ENCODE measurements at places on chromosomes 12 and 14. TPM values are rescaled to one million over a fixed set of nuclear protein-coding genes. Genes with fewer than 3 reads are reported as not detected.

- H3K27ac ChIP-seq = peak overlapping the region; percentile 50
- DNase-seq = peak; percentile 53
- H3K27me3 ChIP-seq = no peaks in the 10 kb centered on the region
Measured at GRCh38 chr14:73242357-73242901, 5.1 kb downstream of the PAPLN start.

DNA sequence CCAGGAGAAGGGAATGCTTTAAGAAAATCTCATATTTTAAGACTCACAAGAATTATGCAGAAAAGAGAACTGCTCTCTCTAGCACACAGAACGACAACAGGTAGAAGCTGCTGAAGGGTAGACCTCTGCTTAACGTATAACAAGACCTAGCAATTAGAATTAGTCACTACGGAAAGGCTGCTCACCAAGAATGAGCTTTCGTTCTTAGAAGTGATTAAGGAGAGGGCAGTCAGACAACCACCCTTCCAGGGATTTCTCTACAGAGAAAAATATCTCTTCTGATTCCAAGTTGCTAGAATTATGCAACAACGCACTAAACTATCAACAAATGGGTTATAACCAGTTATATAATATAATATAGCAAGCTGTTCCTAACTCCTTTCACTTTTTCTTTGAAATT, 18.6 kb downstream of the LRIG3 start:
- H3K4me1 ChIP-seq = no peaks in the 10 kb centered on the region
- no peak overlapping the region for H3K27ac ChIP-seq
- DNase-seq = no peak
- H3K36me3 ChIP-seq = no peaks in the 10 kb centered on the region
- H3K27me3 ChIP-seq = no peaks in the 10 kb centered on the region

DNA sequence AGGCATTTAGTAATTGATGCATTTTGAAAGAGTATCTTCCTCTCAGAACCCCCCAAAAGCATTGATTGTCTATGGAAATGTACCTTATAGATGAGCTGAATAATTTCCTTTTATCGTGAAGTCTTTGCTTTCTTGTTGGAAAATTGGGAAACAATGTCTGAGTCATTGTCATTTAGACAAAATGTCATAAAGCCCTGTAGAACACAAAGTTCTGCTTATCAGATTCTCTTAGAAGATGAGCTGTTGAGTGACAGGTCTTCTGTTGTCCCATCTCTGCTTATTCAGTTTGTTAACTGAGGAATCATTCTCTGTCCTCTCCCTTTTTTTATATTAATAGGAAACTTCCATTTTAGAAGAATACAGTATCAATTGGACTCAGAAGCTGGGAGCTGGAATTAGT, 22.9 kb downstream of the MAPKAPK5 start:
- no peaks in the 10 kb centered on the region for H3K27me3 ChIP-seq
- no peak for DNase-seq
- H3K36me3 ChIP-seq = no peaks in the 10 kb centered on the region
- no peak overlapping the region for H3K4me3 ChIP-seq

DNA sequence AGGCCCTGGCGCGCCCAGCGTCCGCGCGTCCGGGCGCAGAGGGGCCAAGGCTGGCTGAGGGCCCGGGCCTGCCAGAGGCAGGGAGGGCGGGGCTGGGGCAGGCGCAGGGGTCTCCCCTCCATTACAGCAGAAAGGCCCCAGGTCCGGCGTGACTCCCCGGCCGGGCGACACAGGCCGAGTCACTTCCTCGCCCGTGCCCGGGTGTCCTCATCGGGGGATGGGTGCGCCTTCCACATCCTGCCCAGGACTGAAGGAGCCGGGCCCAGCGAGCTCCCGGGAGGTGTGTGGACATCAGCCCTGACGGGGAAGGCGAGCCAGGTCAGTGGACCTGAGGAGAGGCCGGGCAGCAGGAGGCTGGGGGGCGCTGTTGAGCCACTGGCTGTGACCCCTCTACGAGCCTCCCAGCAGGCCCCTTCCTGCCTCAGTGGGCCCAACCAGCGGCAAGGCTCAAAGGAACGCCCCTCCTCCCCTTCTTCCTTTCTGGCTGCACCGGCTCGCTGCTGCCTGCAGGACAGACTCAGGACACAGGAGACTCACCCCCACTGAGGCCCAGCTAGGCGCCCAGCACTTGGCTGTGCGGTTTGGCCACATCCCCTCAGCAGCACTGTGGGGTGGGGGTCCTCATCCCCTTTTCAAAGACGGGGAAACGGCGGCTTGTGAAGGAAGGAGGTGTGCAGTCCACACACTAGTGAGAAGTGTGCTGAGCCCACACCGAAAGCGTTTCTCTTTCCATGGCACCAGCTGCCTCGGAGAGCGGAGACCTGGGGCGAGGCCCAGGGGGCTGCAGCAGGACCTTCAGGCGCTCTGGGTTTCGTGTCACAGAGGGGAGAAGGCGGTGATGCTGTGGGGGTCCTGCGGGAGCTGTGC, 606 bp downstream of the TNFAIP2 start:
- DNase-seq = peak; percentile 64
- no peaks in the 10 kb centered on the region for H3K36me3 ChIP-seq

GRCh38 chr12:108712165-108712924, 19.0 kb downstream of the CORO1C start:
- H3K36me3 ChIP-seq = no peaks in the 10 kb centered on the region
- no peaks in the 10 kb centered on the region for H3K27me3 ChIP-seq
- DNase-seq = no peak

DNA sequence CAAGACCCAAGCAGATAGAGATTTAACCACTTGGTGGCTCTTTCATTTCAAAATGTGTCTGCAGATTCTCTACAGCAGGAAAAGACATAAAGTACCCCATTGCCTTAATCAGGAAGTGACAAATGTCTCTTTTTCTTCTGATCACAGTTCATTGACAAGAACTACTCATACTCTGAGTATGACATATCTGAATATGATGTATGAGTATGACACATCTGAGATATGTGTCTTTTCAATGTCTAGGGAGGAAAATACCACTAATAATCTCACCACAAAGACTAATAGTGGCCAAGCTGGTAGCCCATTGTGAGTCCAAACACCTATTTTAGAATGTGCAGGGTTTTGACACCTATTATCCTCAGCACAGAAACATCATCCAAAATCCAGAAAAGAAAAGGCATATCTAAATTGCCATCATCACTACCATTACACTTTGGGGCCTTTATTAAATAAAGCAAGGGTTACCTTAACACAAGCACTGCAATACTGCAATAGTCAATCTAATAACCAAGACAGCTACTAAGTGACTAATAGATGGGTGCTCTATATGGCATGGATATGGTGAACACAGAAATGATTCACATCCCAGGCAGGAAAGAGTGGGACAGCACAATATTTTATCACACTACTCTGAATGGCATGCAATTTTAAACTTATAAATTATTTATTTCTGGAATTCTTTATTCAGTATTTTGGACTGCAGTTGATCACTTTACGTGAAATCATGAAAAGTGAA, 243.7 kb upstream of the FAR2 start:
- DNase-seq = no peak
- H3K36me3 ChIP-seq = no peaks in the 10 kb centered on the region
- no peak overlapping the region for H3K27ac ChIP-seq
- H3K4me1 ChIP-seq = no peaks in the 10 kb centered on the region

- no peak overlapping the region for H3K4me3 ChIP-seq
- H3K4me1 ChIP-seq = peaks cover 18% of the 10 kb centered on the region
- H3K27ac ChIP-seq = no peak overlapping the region
- DNase-seq = no peak
- H3K27me3 ChIP-seq = no peaks in the 10 kb centered on the region
Measured at GRCh38 chr12:26044007-26044394, 80.8 kb downstream of the BHLHE41 start.

DNA sequence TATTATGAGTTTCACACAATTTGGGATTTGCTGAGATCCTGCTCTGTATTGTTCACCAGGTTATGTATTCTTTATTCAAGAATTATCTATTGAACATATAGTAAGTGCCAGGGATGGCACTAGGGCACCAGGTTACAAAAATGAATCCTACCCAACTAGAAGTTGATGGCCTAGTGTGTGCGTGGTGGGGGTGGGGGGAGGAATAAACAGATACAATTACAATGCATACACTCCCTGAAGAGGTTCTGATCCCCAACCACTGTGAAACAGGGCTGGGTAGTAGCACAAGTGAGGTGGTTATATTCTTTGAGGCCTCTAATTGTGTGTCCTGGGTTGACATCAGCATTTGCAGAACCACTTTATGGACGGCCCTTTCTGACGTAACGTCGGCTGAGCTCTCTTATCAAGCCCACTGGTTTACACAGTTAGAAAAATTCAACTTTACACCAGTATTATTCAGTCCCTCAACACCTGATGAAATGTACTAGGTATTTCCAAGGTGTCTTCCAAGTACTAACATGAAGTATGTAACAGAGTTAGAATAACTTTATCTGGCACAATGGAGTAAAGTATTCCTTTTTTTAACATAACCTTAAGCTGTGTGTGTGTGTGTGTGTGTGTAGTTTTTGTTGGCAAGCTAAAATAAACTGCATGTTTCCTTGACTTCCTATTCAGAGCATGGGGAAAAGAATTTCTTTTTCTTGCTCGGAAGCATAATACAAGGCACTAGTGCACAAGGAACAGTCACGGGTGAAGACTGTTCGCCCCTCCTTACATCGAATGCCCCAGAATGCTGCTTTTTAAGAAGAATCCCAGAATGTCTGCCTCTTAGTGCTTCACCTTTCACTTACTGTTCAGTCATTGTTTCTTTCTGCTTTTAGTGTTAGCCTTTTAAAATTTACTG, 8.1 kb upstream of the GLRX5 start:
- no peaks in the 10 kb centered on the region for H3K36me3 ChIP-seq
- no peak overlapping the region for H3K4me3 ChIP-seq
- no peaks in the 10 kb centered on the region for H3K4me1 ChIP-seq
- H3K27me3 ChIP-seq = no peaks in the 10 kb centered on the region
- no peak for DNase-seq

The HOXC6 gene
- total RNA-seq = not detected

DNA sequence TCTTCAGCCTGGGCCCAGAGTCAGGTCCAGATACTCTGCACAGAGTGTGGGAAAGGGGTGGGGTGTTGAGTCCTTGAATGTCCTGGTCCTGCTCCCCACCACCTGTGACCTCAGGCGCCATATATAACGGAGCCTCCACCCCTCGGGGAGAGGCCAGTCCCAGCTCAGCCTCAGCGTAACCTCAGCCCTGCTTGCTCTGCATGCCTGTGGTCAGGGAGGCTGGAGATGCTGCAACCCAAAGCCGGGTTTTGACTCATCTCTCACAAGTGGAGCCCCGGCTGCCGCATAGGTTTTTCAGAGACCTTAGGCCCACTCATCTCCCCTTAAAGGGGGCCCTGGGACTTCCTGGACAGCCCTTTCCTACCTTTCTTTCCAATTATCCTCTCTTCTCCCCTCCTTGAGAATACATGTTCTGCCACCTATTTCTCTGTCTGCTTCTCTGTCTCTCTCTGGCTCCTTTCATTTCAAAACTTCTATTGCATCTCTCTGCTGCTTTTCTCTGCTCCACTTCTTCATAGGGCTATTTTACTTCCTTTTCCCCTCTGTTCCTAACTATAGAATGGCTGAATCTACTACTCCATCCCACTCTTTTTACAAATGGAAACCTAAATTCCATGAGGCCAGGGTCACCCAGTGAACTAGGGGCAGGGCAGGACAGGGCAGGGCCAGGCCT, 1.2 kb downstream of the ITGB7 start:
- no peaks in the 10 kb centered on the region for H3K4me1 ChIP-seq
- DNase-seq = no peak
- no peaks in the 10 kb centered on the region for H3K36me3 ChIP-seq

The RAD9B gene
- 0.88 TPM for total RNA-seq

DNA sequence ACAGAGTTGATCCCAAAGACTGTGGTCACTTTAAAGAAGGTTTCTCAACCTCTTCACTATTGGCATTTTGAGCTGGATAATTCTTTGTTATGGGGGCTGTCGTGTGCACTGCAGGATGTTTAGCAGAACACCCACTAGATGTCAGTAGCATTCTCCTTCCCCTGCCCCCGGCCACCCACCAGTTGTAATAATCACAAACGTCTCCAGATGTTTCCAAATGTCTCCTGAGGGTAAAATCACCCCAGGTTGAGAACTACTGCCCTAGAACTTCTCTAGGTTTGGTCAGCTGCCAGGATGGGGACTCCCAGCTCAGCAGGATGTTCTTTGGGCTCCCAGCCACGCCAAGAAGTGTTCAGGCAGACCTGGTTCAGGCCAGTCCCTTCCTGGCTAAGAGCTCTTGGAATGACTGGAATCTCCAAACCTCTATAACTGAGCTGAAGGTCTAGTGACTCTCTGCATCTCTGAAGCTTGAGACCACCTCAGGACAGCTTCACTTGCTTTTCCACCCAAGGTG, 12.5 kb upstream of the AJUBA start:
- peak overlapping the region; percentile 22 for H3K27ac ChIP-seq
- no peaks in the 10 kb centered on the region for H3K36me3 ChIP-seq
- H3K4me3 ChIP-seq = no peak overlapping the region
- H3K4me1 ChIP-seq = peaks cover 5% of the 10 kb centered on the region

- no peak for DNase-seq
- no peaks in the 10 kb centered on the region for H3K4me1 ChIP-seq
- no peaks in the 10 kb centered on the region for H3K36me3 ChIP-seq
- no peaks in the 10 kb centered on the region for H3K27me3 ChIP-seq
- H3K4me3 ChIP-seq = no peak overlapping the region
- no peak overlapping the region for H3K27ac ChIP-seq
Measured at GRCh38 chr12:131672941-131673887, 37.7 kb upstream of the SFSWAP start.

GRCh38 chr12:102708108-102708507, 208.9 kb downstream of the PAH start:
- no peaks in the 10 kb centered on the region for H3K27me3 ChIP-seq
- H3K27ac ChIP-seq = no peak overlapping the region
- no peaks in the 10 kb centered on the region for H3K4me1 ChIP-seq
- H3K4me3 ChIP-seq = no peak overlapping the region
- no peaks in the 10 kb centered on the region for H3K36me3 ChIP-seq

GRCh38 chr14:72632727-72633126, 261.2 kb downstream of the DPF3 start:
- no peak for DNase-seq
- H3K27me3 ChIP-seq = no peaks in the 10 kb centered on the region
- no peak overlapping the region for H3K4me3 ChIP-seq
- no peaks in the 10 kb centered on the region for H3K4me1 ChIP-seq

The TRPV4 gene
- total RNA-seq = 0.55 TPM

GRCh38 chr12:113186666-113187325, 1.3 kb downstream of the RITA1 start:
- H3K36me3 ChIP-seq = no peaks in the 10 kb centered on the region
- H3K4me3 ChIP-seq = peak overlapping the region; percentile 67
- H3K4me1 ChIP-seq = peaks cover 11% of the 10 kb centered on the region
- no peak overlapping the region for H3K27ac ChIP-seq
- H3K27me3 ChIP-seq = no peaks in the 10 kb centered on the region

- no peak overlapping the region for H3K27ac ChIP-seq
- no peaks in the 10 kb centered on the region for H3K36me3 ChIP-seq
- H3K27me3 ChIP-seq = no peaks in the 10 kb centered on the region
- no peaks in the 10 kb centered on the region for H3K4me1 ChIP-seq
Measured at GRCh38 chr12:34341362-34341733, 319.1 kb downstream of the ALG10 start.

Data from uterus (tissue), 4 donors.